Esophagus squamous epithelium (tissue), 5 donors: ENCODE measurements at places on chromosomes 6 and 20. TPM values are rescaled to one million over a fixed set of nuclear protein-coding genes. Genes with fewer than 3 reads are reported as not detected.

Gene B4GALT5
- 25.2 TPM for total RNA-seq

Gene MYB
- 2.8 TPM for total RNA-seq

- no peak for DNase-seq
Measured at GRCh38 chr6:144423167-144423566, 138.0 kb downstream of the UTRN start.

DNA sequence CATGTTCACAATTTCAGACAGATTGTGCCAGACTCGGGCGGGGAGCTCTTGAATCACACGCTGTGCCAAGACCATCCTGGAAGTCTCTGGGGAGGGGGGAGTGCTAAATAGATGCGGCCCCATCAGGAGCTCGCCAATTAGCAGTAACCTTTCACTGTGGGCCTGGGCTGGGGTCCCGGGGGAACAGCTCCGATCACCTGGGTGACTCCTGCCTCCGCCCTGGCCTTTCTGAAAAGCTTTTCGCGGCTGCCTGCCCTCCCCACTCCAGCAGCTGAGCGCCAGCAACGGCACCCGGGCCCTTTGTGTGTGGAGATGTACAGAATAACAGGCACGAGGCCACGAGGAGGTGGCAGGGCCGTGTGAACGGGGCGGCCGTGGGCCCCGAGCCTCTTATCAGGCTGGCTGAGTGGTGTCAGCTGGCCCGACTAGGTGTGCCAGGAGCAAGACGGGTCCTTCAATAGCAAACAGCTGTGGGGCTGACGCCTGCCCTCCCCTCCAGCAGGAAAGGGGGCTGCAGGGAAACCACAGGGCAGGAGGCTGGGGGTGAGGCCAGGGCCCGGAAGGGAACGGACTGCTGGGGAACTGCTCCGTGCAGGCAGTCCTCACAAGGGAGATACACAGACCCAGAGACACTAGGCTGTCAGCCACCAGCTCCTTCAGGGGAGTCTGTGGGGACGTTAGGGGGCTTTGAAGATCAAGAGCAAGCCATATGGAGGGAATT, 56.8 kb downstream of the NOL4L start:
- no peak for DNase-seq

- no peak for DNase-seq
Measured at GRCh38 chr20:53800883-53801604, 207.4 kb upstream of the ZNF217 start.

- no peak for DNase-seq
Measured at GRCh38 chr6:119040636-119041035, 37.8 kb downstream of the FAM184A start.

DNA sequence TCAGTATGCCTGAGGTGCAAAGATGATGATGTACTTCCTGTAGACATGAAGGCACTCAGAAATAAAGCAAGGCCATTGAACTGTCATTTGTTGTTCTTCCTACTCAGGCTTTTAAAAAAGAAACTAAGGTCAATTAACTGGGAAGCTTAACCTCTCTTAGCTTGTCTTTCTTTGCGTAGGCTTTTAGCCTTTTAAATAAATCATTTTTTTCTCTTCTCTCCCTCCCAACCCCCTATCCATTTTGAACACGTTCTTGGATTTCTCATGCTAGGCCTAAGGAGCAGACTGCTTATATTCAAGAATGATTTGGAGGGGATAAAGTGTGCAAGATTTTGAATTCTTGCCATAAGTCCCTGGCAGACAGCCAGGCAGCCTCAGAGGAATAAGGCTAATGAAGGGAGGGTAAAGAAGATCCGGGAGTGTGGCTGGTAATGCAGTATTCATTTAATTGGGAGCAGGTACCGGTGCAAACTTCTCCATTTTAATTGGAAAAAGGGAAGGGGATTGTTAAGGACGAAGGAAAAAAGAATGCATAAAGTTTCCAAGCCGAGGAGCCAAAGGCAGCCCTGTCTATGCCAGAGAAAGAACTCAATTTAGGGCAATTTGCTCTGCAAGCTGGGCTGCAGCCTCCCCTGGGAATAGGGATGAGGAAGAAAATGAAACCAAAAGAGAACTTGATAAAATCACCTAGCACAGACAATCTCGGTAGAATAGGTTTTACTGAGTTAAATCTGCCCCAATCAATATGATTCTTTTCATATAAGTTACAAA, 343.8 kb upstream of the MMS22L start:
- no peak for DNase-seq

DNA sequence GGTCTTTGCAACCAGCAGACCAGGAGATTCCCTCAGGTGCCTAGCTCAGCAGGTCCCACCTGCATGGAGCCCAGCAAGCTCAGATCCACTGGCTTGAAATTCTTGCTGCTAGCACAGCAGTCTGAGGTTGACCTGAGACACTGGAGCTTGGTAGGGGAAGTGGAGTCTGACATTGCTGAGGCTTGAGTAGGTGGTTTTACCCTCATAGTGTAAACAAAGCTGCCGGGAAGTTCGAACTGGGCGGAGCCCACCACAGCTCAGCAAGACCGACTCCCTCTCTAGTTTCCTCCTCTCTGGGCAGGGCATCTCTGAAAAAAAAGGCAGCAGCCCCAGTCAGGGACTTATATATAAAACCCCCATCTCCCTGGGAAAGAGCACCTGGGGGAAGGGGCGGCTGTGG, 34.3 kb downstream of the PRSS35 start:
- no peak for DNase-seq

DNA sequence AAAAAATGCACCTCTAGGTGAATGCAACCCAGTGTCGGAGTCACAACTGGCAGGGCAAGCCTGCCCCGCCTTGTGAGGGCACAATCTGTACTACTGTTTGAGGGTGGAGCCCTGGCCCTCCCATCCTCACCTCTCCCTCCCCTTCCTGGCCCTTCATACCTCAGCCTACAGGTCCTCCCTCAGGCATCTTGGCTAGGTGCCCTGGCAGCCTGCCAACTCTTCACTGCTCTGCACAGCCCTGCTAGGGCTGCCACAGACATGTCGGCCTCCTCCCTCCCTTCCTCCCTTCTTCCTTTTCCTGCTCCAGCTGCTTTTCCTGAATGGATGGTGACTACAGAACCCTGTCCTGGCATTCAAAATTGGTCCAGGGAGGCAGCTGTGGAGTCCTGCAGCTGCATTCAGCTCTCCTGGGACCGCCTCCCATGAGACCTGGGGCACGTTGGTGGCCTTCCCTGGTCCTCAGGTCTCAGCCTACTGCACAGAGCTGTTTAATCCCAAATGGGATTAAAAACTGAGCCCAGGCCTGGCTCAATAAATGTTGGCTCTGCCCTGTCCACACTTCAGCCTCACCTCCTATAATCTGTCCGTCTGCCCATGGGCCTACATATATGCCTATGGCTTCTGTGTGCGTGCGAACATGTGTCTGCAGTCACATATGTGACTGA, 52.7 kb downstream of the CDH22 start:
- no peak for DNase-seq

DNA sequence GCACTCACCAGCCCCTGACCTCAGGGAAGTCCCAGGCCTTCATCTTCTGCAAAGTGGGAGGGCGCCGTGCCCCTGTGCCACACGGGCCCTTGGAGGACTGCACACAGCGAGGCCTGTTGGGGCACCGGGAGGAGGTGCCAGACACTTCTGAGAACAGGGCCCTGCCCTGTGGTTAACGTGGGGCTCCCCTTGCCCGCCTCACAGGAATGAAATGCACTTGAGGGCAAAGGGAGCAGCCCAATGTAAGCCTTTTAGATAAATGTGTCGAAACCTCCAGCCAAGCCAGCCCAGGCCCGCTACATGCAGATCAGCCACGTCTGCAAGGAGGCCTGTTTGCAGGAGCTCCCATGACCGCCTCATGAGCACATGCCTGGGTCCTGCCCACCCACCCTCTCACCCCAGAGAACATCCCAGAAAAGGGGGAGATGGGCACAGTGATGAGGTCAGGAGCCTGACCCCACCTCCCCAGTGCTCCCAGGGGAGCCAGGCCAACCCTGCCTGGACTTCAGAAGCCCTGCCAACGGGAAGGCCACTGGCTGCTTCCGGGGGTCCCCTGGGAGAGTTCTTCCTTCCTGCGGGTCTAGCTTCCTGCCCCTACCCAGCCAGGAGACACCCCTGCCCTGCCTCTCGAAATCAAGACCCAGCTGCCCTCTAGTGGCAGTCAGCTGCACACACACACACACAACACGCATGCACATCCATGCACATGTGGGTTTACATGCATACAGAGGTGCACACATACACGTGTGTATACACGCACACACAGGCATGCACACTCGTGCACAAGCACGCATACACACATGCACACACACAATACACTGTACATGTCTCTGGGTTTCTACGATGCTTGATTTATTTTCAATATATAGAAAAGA, 178.7 kb downstream of the TAF4 start:
- DNase-seq, result no peak

GRCh38 chr20:63234693-63235398, 859 bp upstream of the BIRC7 start:
- no peak for DNase-seq
